ENCODE measurements at places on chromosomes 7 and 10.

DNA sequence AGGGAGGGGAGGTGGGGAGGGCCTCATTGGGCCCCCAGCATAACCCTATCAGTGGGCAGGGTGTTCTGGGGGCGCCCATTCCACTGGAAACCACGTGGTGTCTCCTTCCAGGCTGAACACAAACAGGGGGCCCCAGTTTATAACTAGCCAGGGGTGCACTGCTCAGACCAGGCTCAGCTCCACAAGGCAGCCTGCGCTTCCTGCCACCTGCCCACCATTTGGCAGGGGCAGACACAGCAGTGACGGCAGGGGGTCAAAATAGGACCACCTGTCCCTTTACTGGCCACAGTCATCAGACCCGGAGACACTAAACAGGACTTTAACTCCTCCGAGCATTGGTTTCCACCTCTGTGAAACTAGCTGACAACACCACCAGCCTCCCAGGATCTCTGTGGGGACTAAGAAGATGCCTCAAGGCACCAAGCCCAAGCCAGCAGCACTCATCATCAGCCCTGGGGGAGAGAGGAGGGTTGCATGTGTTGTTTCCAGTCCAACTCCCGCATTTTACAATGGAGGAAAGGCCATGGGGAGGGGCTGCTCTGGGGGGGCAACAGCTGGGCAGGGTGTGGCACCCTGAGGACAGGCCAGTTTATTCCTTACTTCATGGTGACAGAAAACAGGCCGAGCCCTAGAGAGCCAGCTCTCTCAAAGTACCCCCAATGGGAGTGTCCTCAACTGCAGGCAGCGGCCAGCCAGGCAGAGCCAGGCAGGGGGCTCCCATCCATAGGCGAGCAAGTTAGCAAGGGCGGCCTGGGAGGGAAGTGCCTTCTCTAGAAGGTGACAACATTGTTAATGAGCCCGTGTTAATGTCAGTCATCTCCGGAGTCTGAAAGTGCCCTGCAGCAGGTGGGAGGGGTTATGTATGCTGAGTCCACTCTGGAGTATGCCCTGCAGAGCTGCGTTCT lies 127.6 kb downstream of the TNS3 start:
- DNase-seq: no peak

GRCh38 chr7:69937097-69937496 lies 338.8 kb downstream of the AUTS2 start:
- no peak for DNase-seq

DNA sequence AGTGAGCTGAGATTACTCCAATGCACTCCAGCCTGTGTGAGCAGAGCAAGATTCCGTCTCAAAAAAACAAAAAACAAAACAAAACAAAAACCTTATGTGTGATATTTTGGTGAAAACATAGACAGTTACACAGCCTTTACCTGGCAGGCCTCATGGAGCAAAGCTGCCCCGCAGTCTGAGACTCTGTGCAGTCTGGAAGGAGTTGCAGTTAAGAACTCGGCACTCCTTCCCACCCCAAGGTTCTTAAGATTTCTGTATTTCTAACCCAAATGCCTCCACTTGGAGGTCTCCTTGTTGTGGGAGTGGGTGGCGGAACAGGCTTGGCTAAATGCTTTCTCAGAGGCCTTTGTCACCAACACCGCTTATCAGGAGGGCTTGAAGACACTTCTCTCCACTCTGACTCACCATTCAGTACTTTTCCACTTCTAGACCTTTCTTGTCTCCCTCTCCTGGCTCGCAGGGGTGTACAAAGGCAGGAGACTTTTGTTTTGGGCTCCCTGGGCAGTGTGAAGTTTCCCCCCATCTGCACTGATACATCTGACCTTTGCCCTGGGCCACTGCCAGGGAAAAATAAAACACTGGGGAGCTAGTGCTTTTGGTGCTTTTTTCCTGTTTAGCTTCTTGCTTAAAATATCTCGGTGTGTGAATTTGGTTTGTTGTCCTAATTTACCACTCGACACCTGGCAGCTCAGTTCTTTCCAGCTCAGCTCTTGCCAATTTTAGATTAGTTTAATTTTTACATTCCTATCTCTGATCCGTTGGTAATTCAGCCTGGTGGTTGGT lies 51.3 kb upstream of the MAGI2 start:
- no peak for DNase-seq

GRCh38 chr10:132275426-132276178 lies 32.1 kb downstream of the STK32C start:
- no peak for DNase-seq

- no peak for DNase-seq
Measured at GRCh38 chr10:78959924-78960285, 108.9 kb upstream of the ZMIZ1 start.

- no peak for DNase-seq
Measured at GRCh38 chr7:20407585-20408466, 77.1 kb downstream of the ITGB8 start.

- no peak for DNase-seq
Measured at GRCh38 chr7:127821146-127821545, 169.2 kb downstream of the SND1 start.

GRCh38 chr10:8036506-8037198 lies 17.8 kb upstream of the GATA3 start:
- no peak for DNase-seq

GRCh38 chr7:49636400-49636799 lies 137.0 kb upstream of the VWC2 start:
- DNase-seq: no peak

GRCh38 chr10:14380746-14381145 lies 50.0 kb upstream of the FRMD4A start:
- no peak for DNase-seq

DNA sequence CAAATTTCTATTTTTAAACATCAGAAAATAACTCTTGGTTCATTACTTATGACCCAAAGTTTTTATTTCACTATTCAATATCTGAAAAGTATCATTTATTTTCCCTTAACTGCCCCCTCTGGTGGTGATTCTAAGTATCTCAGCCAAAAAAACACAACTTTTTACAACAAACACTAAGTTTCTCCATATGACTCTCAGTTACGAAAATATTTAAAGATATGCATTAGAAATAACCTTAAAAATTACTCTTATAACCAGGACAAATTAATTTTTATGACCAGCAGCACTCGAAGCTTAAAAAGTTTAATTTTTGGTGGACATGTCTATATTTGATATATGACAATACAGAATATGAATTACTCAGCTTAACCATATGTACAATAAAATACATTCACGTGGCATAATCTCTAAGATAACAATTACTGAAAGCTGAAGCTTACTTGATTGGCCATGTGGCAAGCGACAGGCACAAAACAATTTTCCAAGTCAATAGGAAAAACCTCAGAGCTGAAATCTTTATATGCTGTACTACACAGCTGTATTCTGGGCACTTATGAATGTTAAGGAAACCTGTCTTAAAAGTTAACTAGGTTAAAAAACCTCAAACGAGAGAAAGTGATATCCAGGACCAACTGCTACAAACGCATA lies 2.3 kb downstream of the HNRNPA2B1 start:
- DNase-seq: no peak

GRCh38 chr10:130761788-130762301 lies 549.7 kb downstream of the TCERG1L start:
- no peak for DNase-seq

DNA sequence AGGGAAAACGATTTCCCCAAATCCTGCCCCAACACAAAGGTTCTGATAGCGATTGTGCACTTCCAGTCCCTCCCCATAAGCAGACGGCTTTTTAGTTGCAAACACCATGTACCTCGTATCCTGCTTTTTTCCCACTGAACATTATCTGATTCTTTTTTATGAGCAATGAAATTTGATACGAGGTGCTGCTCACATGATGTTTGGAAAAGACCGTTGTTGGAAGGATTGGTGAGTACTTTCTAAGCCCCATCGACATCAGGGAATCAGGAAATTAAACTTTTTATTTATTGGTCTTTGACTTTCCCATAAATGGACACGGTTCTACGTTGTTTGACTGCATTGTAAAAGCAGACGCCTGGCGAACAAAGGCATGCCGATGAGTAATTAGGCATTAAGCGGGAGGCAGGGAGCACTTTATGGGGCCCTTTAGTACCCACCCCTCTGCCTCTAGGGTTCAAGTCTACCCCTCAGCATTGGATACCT lies 49.4 kb downstream of the TEX36 start:
- no peak for DNase-seq

DNA sequence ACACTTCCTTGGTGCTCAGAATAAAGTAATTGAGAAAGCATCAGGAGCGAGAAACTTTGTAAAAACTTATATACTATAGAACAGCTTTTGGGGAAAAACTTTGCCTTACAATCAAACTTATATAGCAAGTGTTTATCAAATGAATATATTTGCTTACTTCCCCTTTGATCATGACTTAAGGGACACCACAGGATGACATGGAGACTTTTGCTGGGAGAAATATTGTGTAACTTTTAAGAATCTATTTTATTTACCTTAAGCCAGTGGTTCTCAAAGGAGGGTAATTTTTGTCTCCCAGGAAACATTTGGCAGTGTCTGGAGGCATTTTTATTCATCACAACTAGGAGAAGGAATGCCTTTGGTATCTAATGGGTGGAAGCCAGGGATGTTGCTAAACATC lies 173.8 kb upstream of the HABP2 start:
- DNase-seq: no peak

DNA sequence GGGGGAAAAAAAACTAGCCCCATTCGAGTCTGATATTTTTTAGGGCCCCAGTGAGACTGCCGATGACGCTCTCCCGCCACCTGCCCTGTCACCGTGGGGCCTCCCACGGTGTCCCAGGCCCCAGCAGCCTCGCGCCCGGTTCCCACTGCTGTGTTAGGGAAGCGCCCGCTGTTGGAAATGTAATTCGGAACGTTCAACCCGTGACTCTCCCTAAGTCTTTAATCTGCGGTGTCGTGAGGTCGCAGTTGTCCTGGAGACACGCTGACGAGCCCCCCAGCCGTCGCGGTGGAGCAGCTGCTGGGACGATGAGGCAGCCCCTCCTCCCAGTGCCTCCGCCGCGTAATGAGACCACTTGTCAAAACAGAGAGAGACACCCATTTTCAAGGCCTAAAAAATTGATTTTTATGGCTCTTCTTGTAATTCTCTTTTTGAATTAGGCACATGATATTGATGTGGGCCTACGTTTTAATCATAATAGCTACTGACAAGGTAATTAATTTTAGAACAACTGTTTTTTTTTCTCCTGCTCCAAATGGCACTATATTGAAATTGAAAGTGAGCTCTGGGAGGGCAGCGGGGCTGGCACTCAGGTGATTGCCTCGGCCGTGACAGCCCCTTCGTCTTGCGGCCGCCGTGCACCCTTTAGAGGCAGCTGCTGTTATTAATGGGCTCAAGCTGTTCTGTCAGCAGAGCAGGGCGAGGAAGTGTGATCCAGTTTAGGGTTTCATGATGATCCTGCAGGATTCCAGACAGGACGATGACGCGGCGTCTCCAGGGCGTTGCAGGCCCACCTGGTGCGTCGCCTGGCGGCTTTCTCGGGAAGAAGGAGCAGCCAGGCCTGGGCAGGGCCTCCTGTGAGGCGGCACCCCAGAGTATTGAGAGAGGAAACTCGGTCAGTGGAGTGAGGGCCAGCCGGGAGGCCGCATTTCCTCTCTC lies 63.3 kb downstream of the NKX6-2 start:
- DNase-seq: no peak

DNA sequence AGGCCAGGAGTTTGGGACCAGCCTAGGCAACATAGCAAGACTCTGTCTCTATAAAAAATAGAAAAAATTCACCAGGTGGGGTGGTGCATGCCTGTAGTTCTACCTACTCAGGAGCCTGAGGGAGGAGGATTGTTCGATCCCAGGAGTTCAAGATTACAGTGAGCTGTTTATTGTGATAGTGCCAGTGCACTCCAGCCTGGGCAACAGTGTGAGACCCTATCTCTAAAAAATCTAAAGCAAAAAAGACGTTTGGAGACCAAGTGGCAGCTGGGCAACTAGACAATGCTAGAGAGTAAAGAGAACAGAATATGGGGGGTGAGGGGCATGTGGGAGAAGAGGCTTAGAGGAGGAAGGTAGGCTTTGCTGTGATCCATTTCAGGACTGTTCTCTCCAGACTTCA lies 1.4 kb downstream of the PDSS1 start:
- no peak for DNase-seq

Data from GM12891 (cell line).